Uterus (tissue), 4 donors: ENCODE measurements at places on chromosomes 7 and 10. TPM values are rescaled to one million over a fixed set of nuclear protein-coding genes. Genes with fewer than 3 reads are reported as not detected.

DNA sequence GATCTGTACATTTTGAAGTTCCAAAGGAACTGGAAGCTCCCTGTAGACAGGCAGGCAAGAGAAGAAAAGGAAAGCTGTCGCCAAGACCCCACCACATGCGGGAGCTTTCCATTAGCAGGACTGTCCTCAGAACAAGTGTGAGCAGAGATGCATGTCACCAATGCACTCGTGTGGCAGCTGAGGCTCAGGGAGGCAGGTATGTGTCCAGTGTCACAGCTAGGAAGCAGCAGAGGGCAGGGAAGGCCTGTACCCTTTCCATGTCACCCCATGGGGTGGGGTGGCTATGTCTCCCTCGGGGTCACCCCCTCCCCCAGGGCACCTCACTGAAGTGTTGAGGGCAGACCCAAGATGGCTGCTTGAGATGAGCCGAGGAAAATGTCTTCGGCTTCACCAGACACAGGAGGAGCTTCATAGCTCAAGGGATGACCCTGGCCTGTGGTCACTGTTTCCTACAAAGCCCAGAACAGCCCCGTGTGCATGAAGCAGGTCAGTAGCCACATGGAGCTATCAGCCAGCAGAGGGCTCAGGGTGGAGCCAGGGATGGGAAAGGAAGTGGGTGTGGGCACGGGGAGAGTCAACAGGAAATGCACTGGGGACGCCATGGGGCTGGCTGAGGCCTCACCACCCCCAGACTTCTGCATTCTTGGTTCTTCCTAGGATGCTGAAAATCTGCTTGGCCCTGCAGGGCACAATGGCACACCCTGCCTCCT is 96.6 kb downstream of the FAM53B start:
- no peak overlapping the region for H3K4me3 ChIP-seq
- H3K27ac ChIP-seq, result peak overlapping the region; percentile 74
- H3K4me1 ChIP-seq, result peaks cover 17% of the 10 kb centered on the region
- no peaks in the 10 kb centered on the region for H3K36me3 ChIP-seq
- no peaks in the 10 kb centered on the region for H3K27me3 ChIP-seq

DNA sequence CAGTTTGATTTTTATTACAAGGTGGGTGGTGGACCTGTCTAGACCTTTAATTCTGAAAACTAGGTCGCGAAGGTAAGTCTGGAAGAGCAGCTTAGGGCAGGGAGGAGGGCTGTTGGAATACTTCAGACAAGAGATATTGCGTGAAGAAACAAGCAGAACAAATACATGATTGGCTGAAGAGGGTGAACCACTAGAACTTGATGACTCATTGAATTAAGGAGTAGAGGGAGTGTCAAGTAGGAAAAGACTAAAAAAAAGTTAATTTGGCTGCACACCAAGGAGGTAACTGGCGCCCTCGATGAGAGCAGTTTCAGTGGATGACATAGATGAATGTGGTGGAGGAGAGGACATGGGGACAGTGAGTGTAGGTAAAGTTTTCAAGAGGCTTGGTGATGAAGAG is 41.3 kb downstream of the WNT2 start:
- H3K36me3 ChIP-seq, result no peaks in the 10 kb centered on the region
- no peaks in the 10 kb centered on the region for H3K27me3 ChIP-seq
- no peaks in the 10 kb centered on the region for H3K4me1 ChIP-seq

Gene MEIG1
- not detected for total RNA-seq

Gene ACSL5
- total RNA-seq, result 11.3 TPM

Gene TBC1D12
- total RNA-seq, result 7.2 TPM

Gene FRAT2
- 2.4 TPM for total RNA-seq

Gene SP8
- total RNA-seq, result not detected
